ENCODE measurements at places on chromosomes 7 and 10.

DNA sequence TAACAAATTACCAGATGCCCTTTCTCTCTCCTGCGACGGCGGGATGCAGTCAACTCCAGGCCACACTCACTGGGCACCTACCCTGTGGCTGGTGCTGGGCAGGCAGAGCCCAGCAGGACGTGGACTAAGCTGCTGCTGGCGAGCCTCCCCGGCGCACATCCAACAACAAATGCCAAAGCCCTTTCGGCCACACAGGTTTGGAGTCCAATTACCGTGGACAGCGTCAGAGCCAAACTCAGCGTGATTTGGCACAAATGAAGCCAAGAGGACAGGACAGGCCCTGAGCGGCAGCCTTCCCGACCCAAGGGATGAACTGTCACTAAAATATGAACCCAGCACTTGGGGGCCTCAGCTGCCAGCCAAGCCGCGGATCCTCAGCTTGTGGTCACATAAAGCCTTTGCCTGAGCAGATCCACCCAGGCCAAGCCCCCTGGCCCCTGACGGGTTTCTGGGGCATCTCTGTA is 28.4 kb downstream of the DAGLB start:
- DNase-seq, result no peak

GRCh38 chr10:124518366-124518765 is 56.7 kb downstream of the LHPP start:
- DNase-seq, result no peak

- peak; percentile 18 for DNase-seq
Measured at GRCh38 chr7:103487419-103487818, 41.4 kb upstream of the SLC26A5 start.

DNA sequence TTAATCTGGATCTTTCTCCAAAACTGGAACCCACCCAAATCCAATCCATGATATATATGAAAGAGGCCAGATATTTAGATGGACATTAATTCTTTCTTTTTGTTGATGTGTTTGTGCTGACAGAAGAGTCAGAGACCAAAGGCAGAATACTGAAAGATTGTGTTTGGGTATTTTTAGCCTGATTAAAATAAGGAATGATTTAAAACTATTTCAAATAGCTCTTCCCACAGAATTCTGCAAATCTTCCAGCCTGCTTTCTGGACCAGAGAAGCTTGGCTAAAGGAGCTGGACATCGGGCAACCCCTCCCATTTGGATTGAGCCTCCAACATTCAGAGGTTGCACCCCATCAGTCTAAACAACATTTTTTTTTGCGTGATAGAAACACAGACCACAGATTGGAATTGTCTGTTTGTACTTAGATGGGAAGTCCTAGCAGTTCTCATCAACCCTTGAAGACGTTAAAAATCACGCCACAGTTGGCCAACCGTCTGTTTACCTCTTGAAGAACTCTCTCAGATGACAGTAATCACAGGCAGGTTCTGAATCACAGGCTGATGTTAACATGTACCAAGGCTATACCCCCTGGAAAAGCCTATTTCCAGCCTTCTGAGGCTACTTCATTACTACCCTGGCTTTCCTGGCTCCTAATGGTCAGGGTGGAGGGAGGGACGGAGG is 155.2 kb upstream of the NRP1 start:
- no peak for DNase-seq

GRCh38 chr7:22863156-22863899 is 40.7 kb upstream of the TOMM7 start:
- no peak for DNase-seq

GRCh38 chr7:83677180-83677866 is 28.4 kb upstream of the SEMA3E start:
- peak; percentile 58 for DNase-seq

DNA sequence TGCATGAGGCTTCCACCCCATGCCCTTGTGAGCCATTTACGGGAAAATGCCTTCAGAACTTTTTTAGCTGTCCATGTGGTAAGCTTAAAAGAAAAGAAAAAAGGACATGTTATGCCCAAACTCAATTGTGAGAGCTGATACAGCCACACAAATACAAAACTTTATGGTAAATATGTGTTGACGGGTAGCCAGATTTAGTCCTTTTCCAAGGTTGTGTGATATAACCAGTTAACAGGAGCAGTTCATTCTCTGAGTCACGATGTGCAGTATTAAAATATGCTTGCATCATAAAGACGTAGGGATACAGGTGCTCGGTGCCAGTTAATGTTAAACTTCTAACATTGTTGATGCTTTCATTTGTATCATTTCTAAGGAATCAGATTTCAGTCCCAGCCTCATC is 350.4 kb downstream of the DNAJB6 start:
- DNase-seq, result no peak

- no peak for DNase-seq
Measured at GRCh38 chr7:41692251-41692650, 10.6 kb downstream of the INHBA start.

- DNase-seq, result no peak
Measured at GRCh38 chr10:49549640-49550346, 10.9 kb upstream of the ERCC6 start.

DNA sequence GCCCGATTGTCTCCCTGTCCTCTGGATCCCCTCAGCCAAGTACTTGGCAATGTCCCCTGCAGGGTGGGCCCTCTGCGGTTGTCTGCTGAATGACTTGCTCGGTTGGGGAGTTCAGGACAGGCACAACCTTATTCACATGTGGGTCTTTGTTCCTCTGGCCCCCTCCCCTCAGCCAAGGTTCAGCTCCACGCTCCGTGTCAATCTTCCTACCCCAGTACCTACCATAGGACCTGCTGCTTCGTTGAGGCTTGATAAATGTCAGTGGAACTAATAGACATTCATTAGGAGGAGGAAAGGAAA is 7.1 kb downstream of the CPA5 start:
- DNase-seq, result no peak

All from DMS153 (cell line).